ENCODE measurements at places on chromosomes 6 and 20. TPM values are rescaled to one million over a fixed set of nuclear protein-coding genes. Genes with fewer than 3 reads are reported as not detected.
A peak's percentile ranks its signal among the peaks of the same experiment; 100 is the strongest.

DNA sequence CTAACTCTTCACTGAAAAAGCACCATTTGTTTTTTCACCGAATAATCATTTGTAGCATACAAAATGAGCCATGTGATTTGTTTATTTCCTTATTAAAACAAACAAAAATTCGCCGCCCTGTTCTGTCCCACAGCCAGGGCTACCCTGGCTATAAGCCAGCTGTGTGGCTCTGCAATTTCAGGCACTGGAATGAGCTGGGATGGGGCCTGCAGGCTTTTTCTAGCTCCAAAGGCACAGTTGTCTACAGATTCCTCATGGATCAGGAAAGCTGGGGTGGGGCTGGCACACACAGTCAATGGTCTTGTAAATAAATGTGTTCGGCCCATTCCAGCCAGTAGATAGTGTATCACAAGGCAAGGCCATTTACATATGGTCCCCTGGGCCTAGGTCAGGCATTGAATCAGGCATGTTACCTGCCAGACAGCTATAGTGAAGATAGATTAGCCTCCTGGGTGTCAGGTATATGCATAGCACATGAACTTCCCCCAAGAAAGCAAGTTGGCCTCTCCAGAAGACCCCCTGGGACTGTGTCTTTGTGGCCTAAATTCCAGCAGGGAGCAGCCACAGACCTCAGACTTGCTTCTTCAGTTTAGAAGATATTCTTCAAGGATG, 608.9 kb downstream of the MAFB start:
- no peak for DNase-seq
- H3K27ac ChIP-seq, result no peak overlapping the region
- H3K27me3 ChIP-seq, result no peaks in the 10 kb centered on the region

- no peaks in the 10 kb centered on the region for H3K27me3 ChIP-seq
- H3K4me3 ChIP-seq, result no peak overlapping the region
- no peak for DNase-seq
- H3K4me1 ChIP-seq, result peaks cover 10% of the 10 kb centered on the region
- H3K36me3 ChIP-seq, result peaks cover 30% of the 10 kb centered on the region
- no peak overlapping the region for H3K27ac ChIP-seq
These were observed 80.3 kb downstream of the ASXL1 start for GRCh38 chr20:32438331-32438858.

DNA sequence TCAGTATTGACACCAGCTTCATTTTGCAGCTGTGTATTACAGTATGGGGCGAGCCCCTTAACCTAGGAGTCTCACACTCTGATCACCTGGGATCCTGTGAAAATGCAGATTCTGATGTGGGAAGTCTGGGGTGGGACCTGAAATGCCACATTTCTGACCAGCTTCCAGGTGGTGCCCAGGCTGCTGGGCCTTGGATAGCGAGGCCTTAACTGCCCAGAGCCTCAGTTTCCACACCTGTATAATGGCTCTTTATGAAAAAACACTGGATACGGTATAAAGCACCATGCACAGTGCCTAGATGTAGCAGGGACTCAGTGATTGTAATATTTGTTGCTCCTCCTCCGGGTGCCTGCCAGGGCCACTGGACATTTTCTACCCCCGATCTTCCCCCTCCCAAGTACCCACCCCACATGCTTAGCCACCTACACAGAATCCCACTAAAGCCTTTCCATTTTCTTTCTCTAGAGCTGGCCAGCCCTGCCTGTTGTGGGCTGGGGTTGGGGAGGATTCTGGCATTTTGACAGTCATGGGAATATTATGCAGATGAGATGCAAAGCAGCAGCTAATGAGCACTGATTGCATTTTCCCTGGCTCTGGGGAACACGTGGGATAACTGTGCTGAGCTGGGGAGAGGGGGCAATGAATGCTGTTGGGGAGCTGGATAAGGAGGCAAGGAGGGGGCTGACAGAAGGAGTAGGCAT, 44.8 kb downstream of the SPDEF start:
- H3K4me1 ChIP-seq, result no peaks in the 10 kb centered on the region
- H3K36me3 ChIP-seq, result no peaks in the 10 kb centered on the region
- no peak overlapping the region for H3K27ac ChIP-seq
- DNase-seq, result no peak

DNA sequence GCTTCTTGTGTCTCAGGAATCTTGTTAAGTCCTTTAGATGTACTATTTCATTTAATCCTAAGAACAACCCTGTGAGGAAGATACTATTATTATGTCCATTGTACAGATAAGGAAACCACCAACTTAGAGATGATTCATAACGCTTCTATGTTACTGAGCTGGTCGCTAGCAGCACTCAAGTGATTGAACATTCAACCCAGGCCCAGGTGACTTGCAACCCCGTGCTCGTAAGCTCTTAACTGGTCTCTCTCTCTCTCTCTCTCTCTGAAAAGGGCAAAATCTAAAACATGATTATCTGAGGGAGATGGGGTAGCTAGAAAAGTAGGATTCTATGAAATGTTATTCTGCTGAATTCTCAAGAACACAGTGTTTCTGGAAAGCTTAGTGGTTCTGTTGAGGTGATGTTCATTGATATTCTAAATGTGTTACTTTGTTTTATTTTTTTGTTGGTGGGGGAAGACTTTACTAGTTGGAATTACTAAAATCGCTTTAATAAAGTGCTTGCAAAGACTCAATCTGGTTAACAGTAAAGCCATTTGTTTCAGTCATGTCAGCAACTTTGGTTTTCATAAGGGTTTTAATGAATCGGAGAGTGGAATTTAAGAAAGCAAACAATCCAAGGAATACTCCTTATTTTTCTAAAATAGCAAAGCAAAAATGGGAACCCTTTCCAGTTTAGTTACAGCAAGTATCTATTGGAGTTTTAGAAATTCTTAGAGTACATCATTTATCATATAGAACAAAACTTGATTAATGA, 265.0 kb upstream of the TAB2 start:
- no peak overlapping the region for H3K4me3 ChIP-seq
- peaks cover 13% of the 10 kb centered on the region for H3K4me1 ChIP-seq
- no peak overlapping the region for H3K27ac ChIP-seq
- no peaks in the 10 kb centered on the region for H3K27me3 ChIP-seq

Gene HLA-DOA
- not detected for polyA plus RNA-seq

DNA sequence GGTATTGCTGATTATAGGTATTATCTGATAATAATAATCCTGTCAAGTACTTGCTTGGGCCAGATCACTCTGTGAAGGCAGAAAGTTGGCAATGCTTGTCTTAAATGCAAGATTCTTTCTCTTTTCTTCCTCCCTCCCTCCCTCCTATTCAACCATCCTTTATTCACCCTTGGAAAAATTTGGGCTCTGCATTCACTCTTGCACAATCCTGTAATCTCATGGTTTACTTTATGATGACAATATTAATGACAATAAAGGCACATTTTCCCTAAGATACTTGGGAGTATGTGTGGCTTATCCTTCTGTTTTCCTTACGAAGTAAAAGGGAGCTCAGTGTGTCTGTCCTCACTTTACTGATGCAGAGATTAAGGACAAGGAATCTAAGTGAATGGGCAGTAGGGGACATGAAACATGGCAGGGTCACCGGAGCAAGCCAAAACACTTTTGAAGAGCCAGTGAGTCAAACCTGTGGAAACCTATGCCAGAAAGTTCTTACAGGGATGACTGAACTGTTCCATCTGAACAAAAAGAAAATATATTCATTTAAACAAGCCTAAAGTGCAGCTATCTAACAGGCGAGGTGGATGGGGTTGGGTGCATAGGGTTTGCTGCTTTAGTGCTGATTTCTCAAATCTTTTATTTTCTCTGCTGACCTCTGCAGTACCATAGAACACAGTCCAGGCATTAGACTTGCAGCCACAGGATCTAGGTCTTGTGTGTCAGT, 14.6 kb upstream of the RIPOR2 start:
- no peaks in the 10 kb centered on the region for H3K27me3 ChIP-seq
- H3K36me3 ChIP-seq, result no peaks in the 10 kb centered on the region
- H3K4me1 ChIP-seq, result no peaks in the 10 kb centered on the region
- no peak overlapping the region for H3K4me3 ChIP-seq
- H3K27ac ChIP-seq, result no peak overlapping the region
- no peak for DNase-seq

Gene CALHM5
- polyA plus RNA-seq, result 4.5 TPM

- peak overlapping the region; percentile 30 for H3K4me3 ChIP-seq
- peaks cover 3% of the 10 kb centered on the region for H3K36me3 ChIP-seq
- peaks cover 8% of the 10 kb centered on the region for H3K4me1 ChIP-seq
- H3K27ac ChIP-seq, result no peak overlapping the region
These were observed 5.7 kb downstream of the RING1 start for GRCh38 chr6:33213989-33214335.
